Progenitor cell of endocrine pancreas (in vitro differentiated cells): ENCODE measurements at places on chromosomes 7 and 10. TPM values are rescaled to one million over a fixed set of nuclear protein-coding genes. Genes with fewer than 3 reads are reported as not detected.

Gene HOXA3
- 77.4 and 85.5 TPM in 2 replicates for total RNA-seq

Gene FKBP6
- not detected in 2 replicates for total RNA-seq

Gene GDF2
- not detected in 2 replicates for total RNA-seq

Gene RBM20
- total RNA-seq, result 1.5 and 2.7 TPM in 2 replicates

Gene RAB19
- 12.2 and 14.0 TPM in 2 replicates for total RNA-seq
